ENCODE measurements at places on chromosomes 7 and 10.

DNA sequence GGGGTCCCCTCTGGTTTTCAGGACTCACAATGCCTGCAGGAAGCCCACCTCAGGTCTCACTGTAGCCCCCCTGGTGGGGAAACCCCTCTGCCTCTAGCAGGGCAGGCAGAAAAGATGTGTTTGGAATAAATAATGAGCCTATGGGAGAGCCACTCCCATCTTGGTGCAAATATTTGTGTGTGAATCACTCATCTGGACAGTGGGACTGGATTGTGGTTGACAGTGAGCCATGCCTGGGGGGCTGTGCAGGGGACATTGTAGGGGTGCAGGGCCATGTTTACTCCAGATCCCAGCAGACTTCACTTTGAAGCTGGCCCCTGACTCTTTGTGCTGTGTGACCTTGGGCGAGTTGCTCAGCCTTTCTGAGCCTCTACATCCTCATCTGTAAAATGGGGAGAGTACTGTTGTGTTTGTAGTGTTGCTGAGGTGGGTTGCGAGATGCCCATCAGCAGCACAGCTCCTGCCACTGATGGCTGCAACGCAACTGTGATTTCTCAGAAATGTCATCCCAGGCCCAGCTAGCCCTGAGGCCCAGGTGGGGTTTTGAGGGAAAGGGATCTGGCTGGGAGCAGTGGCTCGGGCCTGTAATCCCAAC is 20.7 kb downstream of the GTF2IRD1 start:
- DNase-seq, result no peak

GRCh38 chr7:124084024-124084423 is 51.2 kb upstream of the TMEM229A start:
- DNase-seq, result no peak

DNA sequence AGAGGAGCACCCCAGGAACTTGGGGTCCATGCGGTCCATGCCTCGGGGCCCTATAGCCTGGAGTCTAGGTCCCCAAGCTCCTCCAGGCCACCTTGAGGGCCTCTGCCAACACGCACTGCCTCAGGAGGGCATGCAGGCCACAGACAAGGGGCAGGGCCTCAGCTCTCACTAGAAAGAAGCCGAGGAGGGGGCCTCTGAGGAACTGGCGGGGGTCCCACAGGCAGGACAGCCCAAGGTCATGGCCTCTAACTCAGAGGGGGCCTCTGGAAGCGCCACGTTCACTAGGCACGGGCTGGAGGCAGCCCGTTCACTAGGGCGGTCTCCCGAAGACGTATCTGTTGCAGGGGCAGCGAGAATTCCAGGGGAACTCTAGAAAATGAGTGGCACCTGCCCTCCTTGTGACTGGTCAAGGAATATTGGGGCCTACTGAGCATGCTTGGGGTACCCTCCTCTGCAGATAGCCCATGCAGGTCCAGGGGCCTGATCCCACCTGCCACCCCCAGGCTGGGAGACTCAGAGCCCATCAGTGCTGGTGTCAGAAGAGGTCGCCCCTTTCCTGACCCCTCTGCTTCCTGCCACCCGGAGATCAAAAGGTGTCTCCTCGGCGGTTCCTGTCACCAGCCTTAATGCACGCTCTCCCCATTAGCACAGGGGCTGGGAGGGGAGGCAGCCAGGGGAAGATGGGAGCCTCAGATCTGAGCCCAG is 86.7 kb upstream of the RET start:
- no peak for DNase-seq

GRCh38 chr7:155009570-155010157 is 6.7 kb upstream of the PAXIP1 start:
- peak; percentile 47 for DNase-seq

DNA sequence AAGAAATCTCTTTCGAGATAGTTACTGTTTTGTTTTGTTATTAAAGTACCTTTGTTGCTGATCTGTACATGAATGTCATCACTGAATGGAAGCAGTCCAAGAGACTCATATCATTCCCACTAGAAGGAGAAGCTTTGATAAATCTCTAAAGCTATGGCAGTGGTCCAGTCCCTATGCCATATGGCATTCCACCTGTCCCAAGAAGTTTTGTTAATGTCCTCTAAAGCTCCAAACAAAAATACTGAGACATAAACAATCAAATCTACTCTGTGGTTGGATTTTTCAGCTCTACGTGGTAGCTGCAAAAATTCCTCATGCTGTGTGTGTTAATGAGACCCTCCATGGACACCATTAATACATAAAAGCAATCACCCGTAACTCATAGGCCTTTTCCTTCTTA is 94.1 kb downstream of the LRRN3 start:
- no peak for DNase-seq

- no peak for DNase-seq
Observed at GRCh38 chr7:52475001-52475582, 560.3 kb upstream of the POM121L12 start.

DNA sequence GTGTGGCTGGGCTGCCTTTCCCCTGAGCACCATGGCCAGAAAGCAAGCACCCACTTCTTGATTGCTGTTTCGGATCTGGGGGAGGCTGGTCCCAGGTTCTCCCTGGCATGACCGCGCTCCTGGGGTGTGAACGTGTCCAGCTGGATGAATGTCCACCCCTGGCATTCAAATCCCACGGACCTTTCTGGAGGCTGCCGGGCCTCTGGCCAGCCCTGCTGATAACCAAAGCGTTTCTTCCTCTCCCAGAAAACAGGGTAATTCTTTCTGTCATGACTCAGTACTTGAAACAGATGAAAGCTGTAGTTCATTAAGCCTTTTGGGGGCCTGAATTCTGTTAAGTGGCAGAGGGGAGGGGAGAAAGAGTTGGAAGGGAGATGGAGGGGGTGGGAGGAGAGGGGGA is 73.1 kb upstream of the SAMD8 start:
- no peak for DNase-seq

DNA sequence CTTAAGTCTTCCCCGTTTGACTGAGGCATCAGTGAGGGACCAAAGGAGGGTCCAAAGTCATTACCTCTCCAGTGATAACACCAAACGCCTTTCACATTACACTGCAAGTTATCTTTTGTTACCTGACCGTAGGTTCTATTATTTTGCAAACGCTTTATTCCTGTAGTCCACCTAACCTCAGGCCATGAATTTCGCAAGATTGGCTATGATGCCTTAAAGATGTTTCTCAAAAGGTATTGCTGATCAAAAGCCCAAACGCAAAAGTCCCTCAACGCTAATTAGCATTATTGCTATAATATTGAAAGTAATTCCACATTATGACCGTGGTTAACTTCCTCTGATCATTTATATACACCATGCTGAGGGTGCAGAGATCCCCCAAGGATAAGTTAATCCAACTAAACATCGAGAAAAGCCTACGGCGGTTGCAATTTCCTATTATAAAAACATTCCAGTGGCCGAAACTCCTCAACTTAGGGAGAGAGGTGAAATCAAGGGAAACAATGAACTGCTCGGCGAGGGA is 649 bp downstream of the DNA2 start:
- no peak for DNase-seq

GRCh38 chr7:1100386-1100785 is 12.5 kb downstream of the GPER1 start:
- DNase-seq, result no peak

- DNase-seq, result no peak
Observed at GRCh38 chr10:76558586-76558985, 1079.0 kb downstream of the KCNMA1 start.

DNA sequence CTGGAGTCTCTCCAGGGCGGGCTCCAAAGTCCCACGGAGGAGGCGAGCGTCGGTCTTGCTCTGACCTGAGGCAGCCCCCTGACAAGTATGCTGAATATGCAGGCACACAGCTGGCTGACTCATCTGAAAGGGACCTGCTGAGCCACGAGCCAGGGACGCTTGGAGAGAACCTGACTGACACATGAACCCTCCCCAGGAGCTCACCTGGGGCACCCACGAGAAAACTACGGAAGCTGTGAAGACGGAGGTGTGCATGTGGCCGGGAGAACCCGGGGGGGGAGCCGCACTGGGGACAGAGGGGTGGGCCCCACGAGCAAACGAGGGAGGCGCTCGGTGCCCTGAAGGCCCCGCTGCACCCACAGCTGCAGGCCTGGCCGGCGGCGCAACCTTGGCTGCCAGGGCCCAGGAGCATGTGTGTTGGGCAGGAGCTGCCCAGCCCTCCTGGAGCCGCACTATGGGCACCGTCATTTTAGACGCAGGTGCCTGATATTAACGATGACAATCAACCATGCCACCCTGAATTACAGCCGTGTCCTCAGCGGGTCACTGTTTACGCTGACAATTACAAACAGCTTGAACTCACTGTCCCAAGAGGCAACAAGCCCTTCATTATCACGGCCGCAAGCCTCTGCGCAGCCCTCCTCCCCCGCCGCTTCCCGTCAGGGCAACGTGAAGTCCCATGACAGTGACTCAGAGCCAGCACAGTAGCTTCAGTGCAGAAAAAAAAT is 64.7 kb downstream of the DIP2C start:
- DNase-seq, result no peak

GRCh38 chr7:66696774-66697191 is 43.8 kb upstream of the RABGEF1 start:
- DNase-seq, result no peak

DNA sequence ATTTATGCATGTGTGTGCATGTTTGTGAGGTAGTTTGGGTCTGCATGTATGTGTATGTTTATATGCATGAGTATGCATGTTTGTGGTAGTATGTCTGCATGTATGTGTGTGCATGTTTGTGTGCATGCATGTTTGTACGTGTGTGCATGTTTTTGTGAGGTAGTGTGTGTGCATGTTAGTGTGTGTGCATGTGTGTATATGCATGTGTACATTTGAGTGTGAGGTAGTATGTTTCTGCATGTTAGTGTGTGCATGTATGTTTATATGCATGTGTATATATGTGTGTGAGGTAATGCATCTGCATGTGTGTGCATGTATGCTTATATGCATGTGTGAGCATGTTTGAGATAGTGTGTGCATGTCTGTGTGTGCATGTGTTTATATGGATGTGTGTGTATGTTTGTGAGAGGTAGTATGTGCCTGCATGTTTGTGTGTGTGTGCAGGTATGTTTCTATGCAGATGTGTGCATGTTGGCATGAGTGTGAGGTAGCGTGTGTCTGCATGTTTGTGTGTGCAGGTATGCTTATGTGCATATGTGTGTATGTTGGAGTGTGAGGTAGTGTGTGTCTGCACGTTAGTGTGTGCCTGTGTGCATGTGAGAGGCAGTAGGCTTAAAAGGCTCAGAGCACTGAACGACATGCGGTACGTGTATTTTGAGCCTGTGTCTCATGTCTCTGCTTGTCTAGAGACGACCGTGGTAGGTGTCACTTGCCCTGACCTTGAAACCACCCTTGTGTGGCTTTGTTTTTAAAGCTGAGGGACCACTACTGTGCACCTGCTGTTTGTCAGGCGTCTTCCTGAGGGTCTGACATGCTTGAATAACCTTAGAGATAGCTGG is 43.7 kb downstream of the PFKP start:
- no peak for DNase-seq

DNA sequence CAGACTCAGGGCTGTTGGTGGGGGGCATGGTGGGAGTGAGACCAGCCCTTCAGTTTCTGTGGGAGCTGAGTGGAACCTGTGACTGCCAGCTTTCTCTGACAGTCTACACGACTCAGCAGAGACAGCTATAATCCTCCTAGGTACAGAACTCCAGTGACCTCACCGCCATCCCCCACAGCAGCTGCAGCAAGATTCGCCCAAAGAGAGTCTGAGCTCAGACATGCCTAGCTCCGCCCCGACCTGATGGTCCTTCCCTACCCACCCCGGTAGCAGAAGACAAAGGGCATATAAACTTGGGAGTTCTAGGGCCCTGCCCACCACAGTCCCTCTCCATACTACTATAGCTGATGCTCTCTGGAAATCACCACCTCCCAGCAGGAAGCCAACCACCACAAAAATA is 500.1 kb downstream of the ETV1 start:
- DNase-seq, result no peak

DNA sequence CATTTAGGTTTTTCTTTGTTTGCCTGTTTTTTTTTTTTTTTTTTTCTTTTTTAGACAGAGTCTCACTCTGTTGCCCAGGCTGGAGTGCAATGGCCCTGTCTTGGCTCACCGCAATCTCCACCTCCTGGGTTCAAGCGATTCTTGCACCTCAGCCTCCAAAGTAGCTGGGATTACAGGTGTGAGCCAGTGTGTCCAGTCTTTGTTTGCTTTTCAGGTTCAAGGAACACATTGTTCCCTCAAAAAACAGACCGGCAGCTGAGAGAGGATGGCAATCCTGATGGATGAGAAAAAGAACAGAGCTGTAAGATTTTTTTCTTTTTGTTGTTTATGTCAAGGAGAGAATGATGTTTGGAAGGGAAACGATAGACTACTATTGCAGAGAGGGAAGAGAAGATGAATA is 23.3 kb upstream of the RHOBTB1 start:
- no peak for DNase-seq
